ENCODE measurements at places on chromosomes 7 and 10.

DNA sequence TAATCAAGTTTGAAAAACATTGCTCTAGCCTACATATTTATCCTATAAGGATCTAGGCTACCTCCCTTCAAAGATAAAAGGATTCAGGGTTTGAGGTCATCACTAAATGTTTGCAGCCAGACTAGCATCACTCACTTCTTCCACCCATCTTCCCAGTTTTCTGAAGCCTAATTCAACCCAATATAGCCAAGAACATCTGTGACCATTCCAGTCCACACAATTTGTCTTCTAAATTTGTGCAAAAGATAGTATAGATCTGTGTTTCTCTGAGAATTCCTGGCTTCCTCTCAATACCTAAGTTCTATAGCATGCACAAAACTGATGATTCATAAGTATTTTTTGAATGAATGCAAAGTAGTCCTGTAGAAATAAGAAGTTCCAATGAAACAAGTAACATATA is 103.0 kb upstream of the CDK1 start:
- no peak for DNase-seq

- DNase-seq: no peak
Measured at GRCh38 chr7:14332155-14332554, 342.7 kb upstream of the ETV1 start.

DNA sequence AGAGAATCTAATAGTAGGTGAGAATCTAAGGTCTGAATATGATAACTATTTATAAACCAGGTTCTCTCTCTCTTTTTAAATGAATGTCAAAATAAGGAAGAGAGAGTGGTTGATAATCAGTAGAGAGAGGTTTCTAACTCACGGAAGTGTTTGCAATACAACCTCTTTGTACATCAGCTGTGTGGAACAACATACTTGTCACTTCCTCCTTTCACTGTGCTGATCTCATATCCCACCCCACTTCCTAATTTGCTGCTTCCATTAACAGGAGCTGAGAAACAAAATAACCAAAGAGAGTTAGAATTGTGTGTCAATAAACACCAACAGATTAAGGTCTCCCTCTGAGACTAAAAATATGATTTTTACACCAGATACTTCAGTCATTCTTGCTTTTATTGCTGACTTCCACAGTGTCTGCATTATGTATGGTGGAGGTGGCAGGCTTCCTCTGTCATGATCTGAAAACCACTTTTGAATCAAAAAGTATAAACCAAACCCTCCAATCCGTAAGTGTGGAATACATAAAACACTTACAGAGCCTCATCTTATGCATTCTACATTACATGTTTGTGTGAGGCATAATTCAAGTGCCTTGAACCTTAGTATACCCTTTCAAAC is 25.0 kb downstream of the CACUL1 start:
- no peak for DNase-seq

DNA sequence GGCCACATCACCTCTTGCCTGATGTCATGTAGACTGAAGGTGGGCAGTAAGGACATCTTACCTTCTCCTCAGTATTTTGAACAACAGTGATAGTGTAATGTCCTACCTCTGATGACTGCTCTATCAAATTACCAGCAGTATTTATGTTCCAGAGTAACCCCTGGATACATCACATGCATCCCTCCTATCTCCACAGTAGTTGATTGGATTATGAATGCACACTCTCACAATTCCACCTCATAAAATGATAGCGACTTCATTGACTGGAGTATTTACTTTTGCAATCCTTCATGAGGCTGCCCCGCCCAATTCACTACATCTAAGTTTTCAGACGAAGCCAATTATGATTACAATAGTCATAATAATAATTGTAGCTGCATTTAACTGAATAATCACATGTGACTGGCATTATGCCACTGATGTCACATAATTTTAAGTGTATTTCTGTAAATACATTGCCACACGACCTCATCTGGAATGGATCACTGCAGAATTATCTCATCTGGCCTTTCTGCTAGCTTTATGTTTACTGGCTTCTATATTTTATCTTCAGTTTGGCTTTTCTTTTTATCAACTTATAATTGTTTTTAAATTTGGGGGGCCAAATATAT is 268.9 kb downstream of the SLC25A13 start:
- DNase-seq: peak; percentile 45

- DNase-seq: no peak
Measured at GRCh38 chr10:14712991-14713424, 61.7 kb downstream of the FAM107B start.

DNA sequence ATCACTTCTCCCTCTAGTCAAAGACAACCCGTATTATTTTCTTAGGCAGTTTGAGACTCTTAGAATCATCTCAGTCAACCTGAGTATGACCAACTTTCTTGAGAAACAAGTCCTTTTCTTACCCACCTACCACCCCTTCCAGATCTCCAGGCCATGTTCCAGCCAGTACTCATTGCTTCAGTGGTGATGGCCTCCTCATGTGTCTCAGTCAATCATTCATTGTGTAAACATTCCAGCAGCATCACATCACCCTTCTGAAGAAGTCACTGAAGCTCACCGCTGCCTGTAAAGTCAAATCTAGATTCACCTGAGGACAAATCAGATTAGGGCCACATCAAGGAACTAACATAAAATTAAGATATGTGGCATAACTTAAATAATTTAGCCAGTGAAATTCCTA is 467.2 kb upstream of the NRP1 start:
- no peak for DNase-seq

GRCh38 chr7:117184367-117184766 is 138.5 kb downstream of the WNT2 start:
- no peak for DNase-seq

DNA sequence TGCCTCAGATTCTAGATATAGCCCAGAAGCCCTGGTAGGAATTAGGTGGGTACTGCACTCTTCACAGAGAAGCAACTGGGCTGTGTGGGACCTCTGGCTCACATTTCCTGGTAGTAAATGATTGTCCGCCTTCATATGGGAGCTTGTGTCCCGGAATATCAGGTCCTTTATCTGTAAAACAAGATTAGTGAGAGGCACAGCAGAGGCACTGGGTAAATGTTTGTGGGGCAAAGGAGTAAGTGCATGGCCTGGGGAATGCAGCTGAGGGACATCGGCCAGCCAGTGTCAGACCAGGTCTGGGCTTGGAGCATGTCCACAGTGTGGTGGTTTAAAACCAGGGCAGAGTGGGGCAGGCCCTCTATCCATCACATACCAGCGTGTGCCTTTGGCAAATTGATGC is 323.3 kb upstream of the ZMIZ1 start:
- no peak for DNase-seq

- no peak for DNase-seq
Measured at GRCh38 chr10:14146501-14146900, 184.2 kb downstream of the FRMD4A start.

DNA sequence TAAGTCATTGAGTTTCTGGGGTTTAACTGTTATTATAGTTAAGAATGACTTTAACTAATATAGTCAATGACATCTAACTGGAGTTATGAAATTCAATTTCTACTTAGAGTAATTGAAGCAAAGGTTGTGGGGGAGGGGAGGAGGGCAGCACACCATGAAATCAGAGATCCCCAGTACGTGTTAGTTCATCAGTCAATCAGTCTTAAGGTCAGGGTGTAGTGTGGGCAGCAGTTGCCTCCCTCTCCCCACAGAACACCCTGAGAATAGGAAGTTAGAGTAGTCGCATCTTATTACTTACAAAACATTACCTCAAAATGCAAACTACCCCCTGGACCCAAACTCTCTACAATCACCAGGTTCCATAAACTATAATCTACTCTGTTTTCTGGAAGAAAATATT is 7.0 kb upstream of the HPS1 start:
- DNase-seq: no peak

DNA sequence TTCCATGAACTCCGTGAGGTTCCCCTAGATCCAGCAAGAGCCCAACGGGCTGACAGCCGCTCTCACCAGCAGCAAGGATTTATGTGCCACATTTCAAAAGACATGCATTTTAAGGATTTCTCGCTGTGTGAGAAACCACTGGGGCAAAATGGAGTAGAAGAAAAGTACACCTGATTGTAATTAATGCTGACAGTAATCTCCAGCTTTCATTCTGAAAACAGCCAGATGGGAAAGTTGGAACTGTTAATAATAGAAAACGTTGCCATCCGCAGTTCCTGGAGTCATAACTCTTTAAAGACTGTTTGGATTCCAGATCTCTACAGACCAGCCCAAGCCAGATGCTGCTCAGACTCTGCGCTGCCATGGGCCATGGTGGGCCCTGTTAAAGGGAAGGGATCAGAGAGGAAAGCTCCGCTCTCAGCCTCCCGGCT is 216.9 kb upstream of the GLI3 start:
- DNase-seq: no peak

DNA sequence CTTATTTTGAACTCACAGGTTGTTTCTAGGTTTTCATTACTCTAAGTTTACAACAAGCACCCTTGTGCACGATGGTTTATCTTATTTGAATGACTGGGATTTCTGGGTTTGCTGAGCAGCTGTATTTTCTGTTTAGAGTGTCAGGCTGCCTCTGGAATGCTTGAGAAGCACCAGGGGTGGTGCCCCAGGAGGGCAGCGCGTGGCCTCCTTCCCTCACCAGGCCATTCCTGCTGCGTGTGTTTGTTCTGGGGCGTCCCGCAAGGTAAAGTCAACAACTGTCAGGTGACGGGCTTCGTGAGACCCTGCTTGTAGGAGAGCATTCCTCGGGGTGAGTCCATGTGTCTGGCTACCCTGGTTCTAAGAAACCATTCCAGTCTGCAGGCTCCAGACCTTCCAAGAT is 54.9 kb downstream of the FAM171A1 start:
- DNase-seq: peak; percentile 76

DNA sequence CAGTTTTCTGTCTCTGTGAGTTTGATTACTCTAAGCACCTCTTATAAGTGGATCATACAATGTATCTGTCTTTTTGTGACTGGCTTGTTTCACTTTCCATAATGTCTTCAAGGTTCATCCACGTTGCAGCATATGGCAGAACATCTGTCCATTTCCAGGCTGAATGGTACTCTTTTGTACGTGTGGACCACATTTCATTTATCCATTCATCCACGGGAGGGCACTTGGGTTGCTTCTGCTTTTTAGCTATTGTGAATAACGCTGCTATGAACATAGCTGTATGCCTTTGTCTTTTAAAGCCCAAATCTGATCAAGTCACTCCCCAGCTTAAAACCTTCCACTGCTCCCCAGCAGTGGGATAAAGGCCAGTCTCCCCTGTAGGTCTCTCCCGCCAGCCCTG is 31.5 kb downstream of the EGFR start:
- no peak for DNase-seq

DNA sequence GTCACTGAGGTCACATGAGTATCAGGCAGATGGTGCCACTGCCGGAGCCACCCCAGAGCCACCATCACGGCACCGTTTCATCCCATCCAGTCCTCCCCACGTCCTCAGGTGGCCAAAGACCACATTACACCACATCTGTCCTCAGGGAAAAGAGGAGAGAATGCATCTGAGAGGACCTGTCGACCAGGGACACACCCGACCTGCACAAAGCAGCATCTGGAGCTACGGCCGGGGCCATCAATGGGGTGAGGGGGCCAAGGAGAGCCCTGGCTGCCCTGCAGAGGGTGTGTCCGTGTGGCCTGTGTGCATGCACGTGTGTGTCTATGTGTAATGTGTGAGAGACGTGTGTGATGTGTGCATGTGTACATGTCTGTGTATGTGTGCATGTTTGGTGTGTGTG is 480.6 kb downstream of the DNAJB6 start:
- no peak for DNase-seq

- no peak for DNase-seq
Measured at GRCh38 chr10:28971764-28972163, 294.4 kb downstream of the BAMBI start.

- no peak for DNase-seq
Measured at GRCh38 chr10:13593535-13593934, 6.8 kb downstream of the PRPF18 start.

DNA sequence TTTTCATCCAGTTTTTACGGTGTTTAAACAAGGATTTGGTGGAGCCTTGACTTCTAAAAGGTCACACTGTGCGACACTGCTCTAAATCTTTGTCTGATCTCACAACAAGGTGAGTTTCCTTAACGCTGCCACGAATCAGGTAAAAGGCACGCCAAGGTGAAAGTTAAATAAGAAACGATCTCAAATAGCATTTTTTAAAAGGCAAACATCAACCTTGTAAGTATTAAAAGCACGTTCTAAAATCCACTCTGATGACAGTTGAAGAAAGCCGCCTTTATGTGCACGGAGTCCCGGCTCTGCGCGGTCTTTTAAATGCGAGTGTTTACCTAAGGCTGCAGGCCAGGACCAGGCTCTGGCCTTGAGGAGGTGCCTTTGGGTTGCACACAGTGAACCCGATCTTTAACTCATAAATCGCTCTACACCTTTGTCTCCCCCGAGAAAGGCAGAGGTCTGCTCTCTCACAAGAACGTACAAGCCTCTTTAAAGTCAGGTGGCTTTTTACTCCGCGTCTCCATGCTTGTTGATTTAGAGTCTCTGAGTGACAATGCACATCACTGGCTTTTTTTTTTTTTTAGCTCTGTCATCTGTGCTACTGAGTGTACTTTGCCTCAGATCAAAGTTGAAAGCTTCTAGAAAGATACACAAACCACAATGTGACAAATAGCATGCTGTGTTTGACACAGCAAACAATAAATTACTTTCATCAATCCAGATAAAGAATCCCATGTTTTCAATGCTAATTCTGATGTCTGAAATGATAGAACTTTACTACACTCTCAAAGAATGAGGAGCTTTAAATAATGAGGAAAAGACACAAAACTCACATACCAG is 25.9 kb upstream of the RNF32 start:
- DNase-seq: no peak

GRCh38 chr7:26157520-26158105 is 5.6 kb downstream of the NFE2L3 start:
- DNase-seq: no peak

GRCh38 chr10:70902661-70903261 is 14.4 kb upstream of the PCBD1 start:
- DNase-seq: no peak

DNA sequence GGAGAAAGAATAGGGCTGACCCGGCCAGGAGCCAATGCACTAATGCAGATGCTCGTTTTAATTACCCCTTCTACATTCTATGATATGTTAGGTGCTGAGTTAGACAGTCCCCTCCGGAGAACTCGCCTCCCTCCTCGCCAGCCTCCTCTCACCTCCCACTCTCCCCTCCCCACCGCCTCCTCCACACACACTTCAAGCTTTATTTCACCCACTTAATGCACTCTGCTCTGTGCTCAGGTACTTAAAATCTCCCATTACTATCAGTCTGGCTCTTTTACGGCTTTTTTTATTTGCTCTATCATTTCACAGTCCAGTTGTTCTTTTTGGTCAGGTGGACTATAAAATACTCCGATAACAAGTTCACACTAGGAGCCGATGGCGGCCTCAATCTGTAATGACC is 231.6 kb downstream of the TEX36 start:
- no peak for DNase-seq

GRCh38 chr10:121813857-121814256 is 114.0 kb downstream of the ATE1 start:
- no peak for DNase-seq

GRCh38 chr7:98643236-98643985 is 26.3 kb downstream of the NPTX2 start:
- no peak for DNase-seq

Data from NCI-H345 (cell line).